ENCODE measurements at places on chromosomes 3 and 15.

DNA sequence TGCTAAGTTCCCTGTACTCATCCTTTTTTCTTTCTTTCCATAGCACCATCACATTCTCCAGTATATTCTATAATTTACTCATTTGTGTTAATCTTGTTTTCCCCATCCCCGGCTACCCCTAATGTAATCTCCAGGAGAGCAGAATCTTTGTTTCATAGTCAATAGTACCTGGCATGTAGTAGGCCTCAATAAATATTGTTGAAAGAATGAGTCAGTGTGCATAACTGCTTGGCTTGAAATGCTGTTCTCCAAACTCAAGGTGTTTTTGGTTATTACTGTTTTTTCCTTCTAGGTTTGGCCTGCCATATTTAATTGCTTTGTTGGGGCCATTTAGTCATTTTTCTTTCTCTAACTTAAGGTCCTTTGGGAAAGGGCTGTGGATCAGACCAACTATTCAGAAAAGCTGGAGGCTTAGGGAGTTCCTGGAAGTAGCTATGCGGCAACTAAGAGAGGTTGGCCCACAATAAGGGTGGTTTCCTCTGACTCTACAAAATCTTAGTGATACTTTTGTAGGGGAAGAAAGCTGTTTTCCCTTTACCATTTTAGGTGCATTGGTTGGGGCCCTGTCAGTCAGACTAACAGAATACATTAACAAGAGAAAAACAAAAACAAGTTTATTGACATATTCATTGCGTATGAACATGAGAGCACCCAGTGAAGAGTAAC is 28.4 kb downstream of the KAT2B start:
- DNase-seq = no peak

- DNase-seq = no peak
Observed at GRCh38 chr15:89198196-89198595, 23.2 kb downstream of the RLBP1 start.

DNA sequence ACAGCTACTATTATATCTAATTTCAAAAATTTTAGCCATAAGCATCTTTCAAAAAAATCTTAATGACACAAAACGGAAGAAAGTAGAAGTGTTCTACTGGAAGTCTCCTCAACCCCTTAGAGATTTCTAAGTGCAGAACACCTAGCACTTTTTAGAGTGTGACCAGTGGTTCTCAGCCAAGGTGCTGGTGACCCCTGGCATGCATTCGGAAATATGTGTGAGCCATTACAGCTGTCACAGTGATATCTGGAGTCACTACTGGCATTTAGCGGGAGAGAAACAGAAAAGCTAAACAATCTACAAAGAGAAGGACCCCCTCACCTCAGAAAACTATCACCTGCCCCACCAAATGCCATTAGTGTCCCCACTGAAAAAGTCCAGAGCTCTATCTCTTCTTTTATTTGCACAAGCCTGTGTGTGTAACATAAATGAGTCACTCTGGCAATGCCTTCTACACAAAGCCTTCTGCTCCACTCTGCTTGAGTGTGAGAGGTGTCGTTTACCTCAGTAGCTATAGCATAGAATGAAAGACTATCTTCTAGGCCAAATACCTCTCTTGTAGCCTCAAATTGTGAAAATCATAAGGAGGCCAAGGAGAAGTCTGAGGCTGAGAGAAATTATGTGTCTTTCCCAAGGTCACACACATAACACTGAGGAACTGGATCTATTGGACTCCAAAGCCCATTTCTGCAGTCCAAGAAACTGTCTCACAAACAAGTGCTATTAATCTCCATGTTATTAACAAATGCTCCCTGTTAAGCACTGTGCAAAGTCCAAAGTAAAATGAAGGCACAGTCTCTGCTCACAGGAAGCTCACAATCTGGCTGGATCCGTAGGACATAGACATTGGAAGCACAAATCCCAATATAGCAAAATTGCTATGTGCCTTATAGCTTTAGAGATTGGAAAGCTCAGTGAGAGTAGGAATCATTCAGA is 28.5 kb upstream of the KCNMB2 start:
- no peak for DNase-seq

DNA sequence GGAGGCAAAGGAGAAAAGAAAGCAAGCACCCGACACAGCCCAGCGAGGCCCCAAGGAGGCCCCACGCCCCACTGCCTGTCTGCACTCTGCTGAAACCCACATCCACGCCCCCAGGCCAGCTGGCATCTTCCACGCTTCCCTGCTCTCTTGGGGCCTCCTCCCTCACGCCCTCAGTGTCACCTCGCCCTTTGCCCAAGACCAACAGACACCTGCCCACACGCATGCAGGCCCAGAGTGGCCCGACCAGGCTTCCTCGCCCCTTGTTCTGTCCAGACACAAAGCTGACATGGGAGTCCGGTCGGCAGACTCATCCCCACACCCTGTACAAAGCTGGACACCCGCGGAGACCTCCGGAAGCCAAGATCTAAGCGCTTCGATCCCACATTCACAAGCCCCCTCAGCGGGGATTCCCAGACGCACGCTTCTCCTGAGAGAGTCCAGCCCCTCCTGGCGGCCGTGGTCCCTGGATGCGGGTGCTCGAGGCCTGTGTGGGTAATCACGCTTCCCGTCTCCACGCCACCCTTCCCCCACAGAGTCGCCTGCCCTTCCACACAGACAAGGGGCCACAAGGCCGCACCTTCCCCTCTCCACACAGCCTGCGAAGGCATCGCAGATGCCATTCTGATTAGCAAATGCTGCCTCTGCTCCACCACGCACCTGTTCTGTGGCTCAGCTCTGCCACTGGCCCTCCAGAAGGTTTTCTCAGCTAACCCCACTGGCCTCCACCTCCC is 176.6 kb downstream of the XXYLT1 start:
- DNase-seq = no peak

GRCh38 chr3:67635257-67635656 is 19.2 kb downstream of the SUCLG2 start:
- no peak for DNase-seq

GRCh38 chr15:73328149-73328820 is 40.5 kb downstream of the HCN4 start:
- no peak for DNase-seq

DNA sequence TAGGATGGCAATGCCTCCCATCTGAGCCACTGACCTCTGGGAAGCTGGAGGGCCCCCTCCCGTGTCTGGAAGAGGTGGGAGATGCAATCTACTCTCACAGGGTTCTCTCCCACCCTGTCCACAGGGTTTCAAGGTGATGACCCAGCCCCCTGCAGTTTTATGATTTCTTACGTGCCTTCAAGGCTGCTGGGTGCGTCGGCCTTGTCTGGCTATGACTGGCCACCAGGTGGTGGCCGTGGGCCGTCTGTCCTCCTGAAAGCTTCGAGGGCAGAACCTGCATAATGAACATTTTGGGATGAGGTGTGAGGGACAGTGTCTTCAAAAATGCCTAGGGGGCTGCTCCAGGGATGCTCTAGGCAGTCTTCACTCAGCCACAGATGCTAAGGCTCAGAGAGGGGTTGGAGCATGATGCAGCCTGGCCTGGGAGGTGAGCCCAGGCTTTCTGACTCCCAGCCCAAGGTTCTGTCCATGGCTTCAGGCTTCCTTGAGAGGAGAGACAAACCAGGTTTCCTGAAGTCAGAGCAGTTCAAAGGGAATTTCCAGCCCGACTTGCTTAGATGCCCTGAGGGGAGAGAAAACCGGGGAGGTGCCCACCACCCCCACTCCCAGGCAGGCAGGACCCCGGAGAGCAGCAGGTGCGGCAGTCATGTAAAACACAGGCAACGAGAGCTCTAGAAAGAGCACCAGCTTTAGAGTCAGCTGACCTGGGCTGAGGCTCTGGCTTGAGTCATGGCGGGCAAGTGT is 18.7 kb downstream of the ISG20 start:
- DNase-seq = no peak

- DNase-seq = no peak
Observed at GRCh38 chr3:79406175-79406574, 361.6 kb downstream of the ROBO1 start.

- no peak for DNase-seq
Observed at GRCh38 chr15:69515508-69515907, 62.9 kb downstream of the RPLP1 start.

- no peak for DNase-seq
Observed at GRCh38 chr3:10337323-10338163, 16.6 kb upstream of the SEC13 start.

DNA sequence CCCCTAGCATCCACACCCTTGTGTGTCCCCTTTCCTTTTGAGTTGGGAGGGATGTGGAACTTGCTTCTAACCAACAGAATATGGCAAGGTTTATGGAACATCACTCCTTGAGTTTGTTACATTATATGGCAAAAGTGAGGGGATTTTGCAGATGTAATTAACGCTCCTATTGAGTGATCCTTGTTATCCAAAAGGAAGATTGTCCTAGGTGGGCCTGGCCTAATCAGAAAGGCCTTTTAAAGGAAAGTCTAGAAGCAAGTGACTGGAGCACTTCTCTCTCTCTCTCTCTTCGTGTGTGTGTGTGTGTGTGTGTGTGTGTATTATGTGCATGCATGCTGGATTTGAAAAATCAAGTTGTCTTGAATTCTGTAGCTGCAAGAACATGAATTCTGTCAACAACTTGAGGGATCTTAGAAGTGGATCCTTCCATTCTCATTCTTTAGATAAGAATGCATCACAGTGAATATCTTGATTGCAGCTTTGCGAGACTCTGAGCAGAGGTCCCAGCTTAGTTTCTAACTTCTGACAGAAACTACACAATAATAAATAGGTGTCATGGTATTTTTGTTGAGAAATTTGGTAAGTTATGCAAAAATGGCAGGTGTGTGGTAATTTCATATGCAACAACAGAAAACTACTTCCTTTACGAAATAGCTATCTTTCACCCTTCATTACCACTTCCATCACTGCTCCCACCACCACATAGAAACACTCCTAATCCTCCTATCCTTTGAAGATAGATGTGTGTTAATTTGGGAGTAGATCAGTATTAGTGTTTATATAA is 360.9 kb upstream of the CBLB start:
- DNase-seq = no peak

GRCh38 chr3:121992601-121993560 is 29.2 kb downstream of the ILDR1 start:
- DNase-seq = no peak

DNA sequence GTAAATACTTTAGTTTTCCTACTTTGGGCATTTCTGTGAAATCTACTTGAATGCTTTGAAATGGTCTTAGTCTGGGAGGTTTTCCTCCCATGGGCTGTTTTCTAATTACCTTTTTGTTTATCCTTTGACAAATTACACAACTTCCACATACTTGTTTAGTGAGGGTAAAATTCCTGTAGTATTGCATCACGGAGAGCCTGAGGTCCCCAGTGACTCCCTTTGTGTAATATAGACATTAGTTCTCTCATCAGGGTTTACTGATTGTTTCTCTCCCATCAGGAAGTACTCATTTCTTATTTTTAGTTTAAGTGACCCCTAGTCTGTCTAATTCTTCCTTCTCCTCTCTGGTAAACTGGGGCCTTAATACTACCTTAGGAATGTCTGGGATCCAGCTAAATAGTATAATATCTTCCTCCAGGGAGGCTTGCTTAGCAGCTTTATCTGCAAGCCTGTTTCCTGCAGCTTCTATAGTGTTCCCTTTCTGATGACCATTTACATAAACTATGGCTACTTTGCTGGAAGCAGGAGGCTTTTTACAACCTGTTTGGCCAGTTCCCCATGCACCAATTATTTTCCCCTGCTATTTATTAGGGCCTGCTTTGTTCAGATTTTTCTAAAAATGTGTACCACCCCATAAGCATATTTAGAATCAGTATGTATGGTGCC is 87.2 kb upstream of the XCR1 start:
- DNase-seq = peak; percentile 56

DNA sequence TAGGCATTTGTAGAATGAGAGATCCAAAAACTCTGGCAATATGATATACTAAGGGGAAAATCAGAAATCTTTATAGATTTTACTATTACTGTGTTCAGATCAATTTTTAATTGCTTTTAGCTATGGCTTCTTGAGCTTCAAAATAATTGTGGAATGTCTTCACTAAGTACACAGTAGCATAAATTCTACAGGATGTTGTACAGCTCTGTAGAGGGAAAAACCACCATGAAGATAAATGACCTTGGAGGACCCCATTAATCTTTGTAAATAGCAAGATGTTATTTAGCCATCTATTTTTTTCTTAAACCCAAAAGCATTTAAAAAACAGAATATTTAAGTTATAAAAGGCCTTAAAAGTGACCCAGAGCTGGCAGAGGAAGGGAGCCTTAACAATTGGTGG is 43.9 kb upstream of the FNDC3B start:
- DNase-seq = no peak
